PC-9 (cell line): ENCODE measurements at places on chromosomes 2 and 18.

DNA sequence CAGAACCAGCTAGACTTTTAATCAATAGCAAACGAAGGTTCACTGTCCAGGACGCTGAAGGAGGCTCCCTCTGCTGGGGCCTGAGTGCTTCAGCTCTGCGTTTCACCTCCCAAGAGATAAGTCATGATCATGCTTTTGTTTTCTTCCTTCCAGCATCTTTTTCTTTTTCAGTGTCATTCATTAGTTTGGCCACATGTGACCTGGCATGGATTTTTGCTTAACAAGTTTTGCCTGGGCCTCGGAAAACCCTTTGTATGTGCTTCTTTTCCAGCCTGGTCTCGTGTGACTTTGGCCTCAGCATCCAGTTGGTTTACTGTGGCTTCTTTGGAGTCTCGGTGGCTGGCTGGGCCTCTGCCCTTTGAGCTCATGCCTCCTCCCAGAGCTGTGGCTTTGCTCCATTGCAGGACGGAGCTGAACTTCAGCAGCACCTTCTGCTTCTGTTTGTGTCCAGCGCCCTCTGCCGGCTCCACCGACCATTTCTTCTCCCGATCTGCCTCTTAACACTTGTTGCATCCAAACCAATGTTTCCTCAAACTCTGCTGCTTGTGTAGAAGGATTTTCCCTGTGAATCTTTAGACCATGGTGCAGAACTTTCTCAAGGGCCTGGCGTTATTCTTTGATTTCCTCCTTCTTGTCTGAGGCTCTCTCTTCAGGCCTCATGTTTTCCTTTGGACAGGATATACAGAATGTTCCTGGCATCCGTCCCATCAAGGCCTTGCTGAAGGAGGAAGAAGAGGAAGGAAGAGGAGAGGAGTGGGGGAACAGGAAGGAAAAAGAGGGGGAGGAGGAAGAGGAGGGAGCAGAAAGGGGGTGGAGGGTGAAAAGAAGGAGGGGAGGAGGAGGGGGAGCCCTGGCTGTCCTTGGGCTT, 23.6 kb upstream of the HES6 start:
- 0 out of 2 replicates have a peak, but pooled peaks cover 5% of the 10 kb centered on the region for H3K4me1 ChIP-seq
- no peaks in the 10 kb centered on the region for H3K36me3 ChIP-seq
- DNase-seq: peak; percentile 64
- no peak overlapping the region for H3K4me3 ChIP-seq
- no peak overlapping the region for H3K27ac ChIP-seq

DNA sequence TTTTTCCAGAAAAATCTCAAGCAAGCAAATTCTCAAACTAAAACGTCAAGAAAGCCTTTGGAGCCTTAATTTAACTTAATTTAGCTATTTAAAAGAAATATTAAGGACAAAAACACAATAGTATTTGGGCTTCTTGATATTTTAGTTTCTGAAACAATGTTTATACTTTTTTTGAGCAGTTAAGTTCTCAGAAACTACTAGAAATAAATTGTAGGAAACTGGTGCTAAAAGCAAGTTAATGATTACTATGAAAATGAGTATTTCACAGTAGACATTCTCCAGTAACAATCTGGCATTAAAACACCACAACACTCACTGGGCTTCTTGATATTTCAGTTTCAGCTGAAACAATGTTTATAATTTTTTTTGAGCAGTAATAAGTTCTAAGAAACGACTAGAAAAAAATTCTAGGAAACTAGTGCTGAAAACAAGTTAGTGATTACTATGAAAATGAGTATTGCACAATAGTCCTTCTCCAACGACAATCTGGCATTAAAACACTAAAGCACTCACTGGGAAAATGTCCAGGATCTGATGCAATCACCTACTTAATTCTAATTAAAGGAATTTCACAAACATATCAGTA, 45.1 kb downstream of the TRAK2 start:
- H3K27me3 ChIP-seq: no peaks in the 10 kb centered on the region
- peaks cover 29% of the 10 kb centered on the region for H3K4me1 ChIP-seq
- peak overlapping the region; percentile 42 for H3K27ac ChIP-seq

DNA sequence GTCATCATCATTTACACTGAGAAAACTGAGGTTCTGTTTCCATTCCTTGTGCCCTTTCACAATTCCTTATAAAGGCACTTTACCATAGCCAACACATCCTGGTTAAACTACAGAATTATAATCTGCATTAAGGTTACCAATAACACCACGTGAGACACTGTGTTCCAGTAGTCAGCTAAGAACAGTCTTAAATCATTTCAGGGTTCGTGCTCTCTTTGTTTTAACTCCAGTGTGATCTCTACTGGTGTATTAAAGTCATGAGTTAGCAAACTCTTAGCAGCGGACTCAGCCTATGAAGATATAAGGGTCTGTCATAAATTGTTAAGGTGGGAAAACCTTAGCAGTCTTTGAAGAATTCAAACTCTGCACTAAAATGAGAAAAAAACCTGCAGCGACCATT, 53.0 kb downstream of the TCF4 start:
- no peaks in the 10 kb centered on the region for H3K4me1 ChIP-seq
- no peak overlapping the region for H3K27ac ChIP-seq
- H3K27me3 ChIP-seq: no peaks in the 10 kb centered on the region
- DNase-seq: no peak
- no peak overlapping the region for H3K4me3 ChIP-seq

- H3K4me1 ChIP-seq: no peaks in the 10 kb centered on the region
- H3K36me3 ChIP-seq: no peaks in the 10 kb centered on the region
- H3K4me3 ChIP-seq: no peak overlapping the region
- H3K27me3 ChIP-seq: no peaks in the 10 kb centered on the region
Observed at GRCh38 chr2:217773539-217773938, 229.3 kb downstream of the TNS1 start.

DNA sequence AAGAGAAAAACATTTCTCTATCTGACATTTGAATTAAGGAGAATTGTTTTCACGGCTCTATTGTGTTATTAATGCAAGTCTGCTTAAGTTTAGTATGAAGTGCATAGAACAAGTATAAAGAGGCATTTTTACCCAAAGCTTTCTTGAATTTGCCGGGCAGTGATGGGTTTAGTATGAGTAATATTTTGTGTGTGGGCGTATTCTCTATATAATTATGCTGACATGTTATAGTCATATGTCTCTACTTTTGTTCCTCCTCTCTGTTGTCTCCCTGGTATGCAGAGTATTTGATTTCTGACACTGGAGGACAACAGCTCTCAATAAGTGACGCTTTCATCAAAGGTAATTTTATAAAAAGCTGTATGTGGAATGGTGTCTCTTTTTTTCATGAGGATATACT, 45.9 kb downstream of the PIKFYVE start:
- no peak overlapping the region for H3K4me3 ChIP-seq
- 0 out of 2 replicates have a peak, but pooled peaks cover 4% of the 10 kb centered on the region for H3K36me3 ChIP-seq
- no peaks in the 10 kb centered on the region for H3K4me1 ChIP-seq

DNA sequence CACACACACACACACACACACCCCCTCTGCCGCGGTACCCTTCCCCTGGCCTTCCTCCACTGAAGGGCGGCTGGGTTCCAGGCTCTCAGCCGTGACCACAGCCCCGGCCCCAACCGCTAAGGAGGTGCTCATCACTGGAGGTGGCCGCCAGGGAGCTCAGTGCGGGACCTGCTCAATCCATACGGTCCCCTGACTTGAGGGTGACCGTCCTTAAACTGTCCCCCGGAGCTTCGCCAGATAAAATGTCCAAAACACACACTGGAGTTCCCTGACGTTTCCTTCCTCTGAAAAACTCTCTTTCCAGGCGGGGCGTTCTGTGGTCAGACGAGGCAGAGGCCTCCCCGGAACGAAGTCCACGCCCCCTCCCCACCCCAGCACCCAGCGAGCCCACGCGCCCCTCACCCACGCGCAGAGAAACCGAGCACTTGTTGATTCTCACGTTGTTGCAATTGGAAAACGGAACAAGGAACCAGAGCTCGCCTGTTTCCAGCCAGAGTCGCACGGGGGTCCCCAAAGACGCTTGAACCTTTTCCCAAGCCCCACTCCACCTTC, 1.4 kb downstream of the MBP start:
- H3K27ac ChIP-seq: peak overlapping the region; percentile 97
- H3K4me1 ChIP-seq: peaks cover 49% of the 10 kb centered on the region
- no peak for DNase-seq
- no peaks in the 10 kb centered on the region for H3K27me3 ChIP-seq
- H3K36me3 ChIP-seq: peaks cover 13% of the 10 kb centered on the region

DNA sequence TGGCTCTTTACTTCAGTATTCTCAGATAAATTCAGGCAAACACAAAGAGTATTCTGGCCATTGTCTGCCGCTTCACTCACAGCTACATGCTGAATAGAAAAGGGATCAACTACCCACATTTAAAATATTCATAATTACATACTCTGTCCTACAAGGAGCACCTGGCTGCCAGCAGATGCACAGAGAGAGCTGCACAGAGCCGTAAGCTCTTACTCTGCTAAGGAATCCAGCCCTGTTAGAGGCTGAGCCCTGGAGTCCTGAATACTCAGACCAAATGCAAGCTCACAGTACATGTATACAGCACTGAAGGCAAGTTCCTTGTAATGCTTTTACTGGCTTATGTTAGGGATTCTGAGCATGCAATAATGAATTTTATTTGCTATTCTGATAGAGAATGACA, 80.3 kb downstream of the FTCDNL1 start:
- no peaks in the 10 kb centered on the region for H3K4me1 ChIP-seq
- 0 out of 2 replicates have a peak, but pooled peaks cover 5% of the 10 kb centered on the region for H3K27me3 ChIP-seq

GRCh38 chr2:207432453-207432852, 97.3 kb upstream of the CREB1 start:
- no peaks in the 10 kb centered on the region for H3K36me3 ChIP-seq
- no peak overlapping the region for H3K27ac ChIP-seq
- no peak for DNase-seq
- H3K4me1 ChIP-seq: no peaks in the 10 kb centered on the region
- H3K27me3 ChIP-seq: no peaks in the 10 kb centered on the region

GRCh38 chr2:54570925-54571694, 115.0 kb downstream of the SPTBN1 start:
- no peaks in the 10 kb centered on the region for H3K27me3 ChIP-seq
- H3K4me1 ChIP-seq: peaks cover 83% of the 10 kb centered on the region

- no peaks in the 10 kb centered on the region for H3K36me3 ChIP-seq
- no peak overlapping the region for H3K4me3 ChIP-seq
- no peak overlapping the region for H3K27ac ChIP-seq
- peaks cover 19% of the 10 kb centered on the region for H3K27me3 ChIP-seq
- no peaks in the 10 kb centered on the region for H3K4me1 ChIP-seq
- DNase-seq: no peak
Observed at GRCh38 chr18:76720683-76721082, 101.7 kb upstream of the ZNF236 start.

DNA sequence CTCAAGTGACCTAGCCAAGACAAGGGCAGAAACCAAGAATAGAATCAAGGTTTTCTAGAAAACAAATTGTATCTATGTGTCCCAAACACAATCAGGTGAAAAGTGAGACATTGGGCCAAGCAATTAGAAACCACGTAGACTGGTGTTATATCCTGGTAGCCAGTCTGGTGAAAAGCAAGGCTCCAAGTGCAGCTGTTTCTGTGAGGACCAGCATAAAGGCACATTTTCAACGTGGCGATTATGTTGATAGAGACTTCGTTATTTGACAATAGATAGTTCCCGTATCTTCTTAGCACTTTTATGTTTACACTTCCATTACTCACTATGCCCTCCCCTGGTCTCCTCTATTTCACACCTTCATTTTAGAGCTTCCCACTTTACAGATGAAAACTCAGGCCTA, 103.2 kb upstream of the ZFP36L2 start:
- no peaks in the 10 kb centered on the region for H3K36me3 ChIP-seq
- no peak for DNase-seq
- no peak overlapping the region for H3K27ac ChIP-seq
- no peak overlapping the region for H3K4me3 ChIP-seq

- no peak overlapping the region for H3K4me3 ChIP-seq
- H3K36me3 ChIP-seq: no peaks in the 10 kb centered on the region
- no peak for DNase-seq
Observed at GRCh38 chr18:45467945-45468344, 147.3 kb upstream of the SLC14A2 start.

DNA sequence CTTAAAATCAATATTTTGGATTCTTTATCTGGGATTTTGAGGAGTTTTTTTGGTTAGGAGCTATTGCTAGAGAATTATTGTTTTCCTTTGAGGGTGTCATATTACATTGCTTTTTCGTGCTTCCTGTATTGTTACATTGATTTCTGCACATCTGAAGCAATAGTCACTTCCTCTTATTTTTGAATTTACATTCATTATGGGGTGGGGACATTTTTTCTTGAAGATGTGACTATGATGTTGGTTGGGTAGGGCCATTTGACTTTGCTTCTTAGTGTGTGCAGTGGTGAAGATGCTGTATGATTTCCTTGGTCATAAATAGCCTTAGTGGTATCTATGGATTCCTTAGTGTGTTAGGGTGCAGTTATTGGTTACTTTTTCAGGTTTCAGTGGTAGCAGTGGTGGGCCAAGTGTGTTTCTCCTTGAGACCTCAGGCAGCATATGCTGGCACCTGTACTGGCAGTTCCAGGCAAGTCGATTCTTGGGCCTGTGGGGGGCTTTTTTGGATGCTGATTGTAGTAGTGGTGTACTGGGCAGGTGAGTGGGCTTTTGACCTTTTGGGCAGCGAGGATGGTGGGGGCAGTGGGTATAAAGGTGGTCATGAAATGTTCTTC, 61.8 kb downstream of the ARHGAP25 start:
- H3K4me3 ChIP-seq: no peak overlapping the region
- H3K4me1 ChIP-seq: no peaks in the 10 kb centered on the region
- H3K27ac ChIP-seq: no peak overlapping the region

DNA sequence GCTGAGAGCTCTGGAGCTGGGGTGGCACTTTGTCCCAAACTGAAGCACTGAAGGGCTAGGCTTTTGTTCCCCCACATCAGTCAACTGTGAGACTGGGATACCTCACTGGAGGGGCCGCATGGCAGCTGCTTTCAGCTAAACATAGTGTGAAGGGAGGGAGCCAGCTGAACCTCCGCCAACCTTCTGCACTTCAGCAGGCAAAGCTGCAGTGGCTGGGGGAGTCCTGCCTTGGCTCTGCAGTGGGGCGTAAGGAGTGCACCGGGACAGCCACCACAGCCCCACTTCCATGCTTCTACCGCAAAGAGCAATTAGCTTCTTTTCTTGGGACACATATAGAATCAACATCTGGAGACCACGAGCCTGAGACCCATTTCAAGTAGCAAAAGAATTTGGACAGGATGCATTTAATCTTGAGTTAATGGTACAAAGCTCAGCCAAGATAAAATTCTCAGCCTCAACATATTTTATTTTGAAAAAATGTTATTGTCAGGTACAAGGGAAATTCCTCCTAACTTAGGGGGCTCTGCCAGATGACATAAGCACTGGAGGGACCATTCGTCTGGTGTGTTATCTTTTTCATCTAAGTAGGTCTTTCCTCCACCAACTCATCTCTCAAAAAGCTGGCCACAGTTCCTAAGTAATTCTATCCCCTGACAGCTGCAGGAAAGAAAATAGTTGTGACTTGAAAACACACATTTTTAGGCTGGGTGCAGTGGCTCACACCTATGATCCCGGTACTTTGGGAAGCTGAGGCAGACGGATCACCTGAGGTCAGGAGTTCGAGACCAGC, 25.6 kb upstream of the MYCN start:
- no peak for DNase-seq
- H3K4me3 ChIP-seq: no peak overlapping the region
- H3K27ac ChIP-seq: no peak overlapping the region
- peaks cover 47% of the 10 kb centered on the region; the same call in 1 of the 2 replicates for H3K27me3 ChIP-seq
- H3K36me3 ChIP-seq: no peaks in the 10 kb centered on the region
